ENCODE measurements at places on chromosomes 2 and 18. TPM values are rescaled to one million over a fixed set of nuclear protein-coding genes. Genes with fewer than 3 reads are reported as not detected.

GRCh38 chr18:78178812-78179211, 800.8 kb upstream of the SALL3 start:
- DNase-seq, result no peak

DNA sequence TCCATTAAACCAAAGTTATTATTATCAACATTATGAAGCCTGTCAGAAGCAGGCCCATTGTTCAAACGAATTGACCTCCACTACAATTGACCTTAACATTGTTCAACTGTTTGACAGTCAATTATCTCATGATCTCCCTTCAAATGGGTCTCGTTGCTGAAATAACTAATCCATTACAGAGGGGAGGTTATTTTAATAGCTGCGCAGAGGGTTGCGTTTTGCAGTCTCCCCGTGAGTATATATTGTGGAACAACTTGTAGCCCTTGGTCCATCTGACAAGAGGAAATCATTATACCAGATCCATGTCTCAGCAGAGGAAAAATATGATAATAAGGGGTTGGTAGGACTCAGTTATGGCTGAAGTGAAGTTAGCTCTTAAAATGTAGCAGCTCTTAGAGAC, 159.1 kb downstream of the ALK start:
- DNase-seq, result no peak

GRCh38 chr2:216696321-216696720, 972 bp upstream of the IGFBP5 start:
- DNase-seq, result no peak

EHD3 gene
- 0.60 TPM for polyA plus RNA-seq

MOGAT1 gene
- not detected for polyA plus RNA-seq

MAP3K19 gene
- polyA plus RNA-seq, result not detected

ZC3H15 gene
- 51.1 TPM for polyA plus RNA-seq

Measured in sigmoid colon (tissue), 7 donors.